GM23338 (cell line): ENCODE measurements at places on chromosomes 4 and X.

GRCh38 chr4:113760094-113760794 lies 1.3 kb downstream of the CAMK2D start:
- DNase-seq: peak; percentile 38

DNA sequence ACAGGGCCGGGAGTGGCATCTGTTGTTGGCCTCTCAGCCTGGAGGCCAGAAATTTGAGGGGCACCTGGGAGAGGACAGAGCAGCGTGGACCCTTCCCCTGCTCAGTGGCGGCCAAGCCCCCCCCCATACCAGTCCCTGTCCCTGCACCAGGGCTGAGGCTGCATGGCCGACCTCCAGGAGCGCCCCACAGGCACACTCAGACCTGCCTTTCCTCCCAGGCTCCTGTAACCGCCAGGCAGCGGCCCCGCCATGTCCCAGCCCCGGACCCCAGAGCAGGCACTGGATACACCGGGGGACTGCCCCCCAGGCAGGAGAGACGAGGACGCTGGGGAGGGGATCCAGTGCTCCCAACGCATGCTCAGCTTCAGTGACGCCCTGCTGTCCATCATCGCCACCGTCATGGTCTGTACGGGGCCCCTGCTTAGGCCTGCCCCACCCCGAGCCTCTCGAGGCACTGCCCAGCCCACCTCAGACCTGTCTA lies 15.3 kb downstream of the TMEM175 start:
- no peak for DNase-seq

DNA sequence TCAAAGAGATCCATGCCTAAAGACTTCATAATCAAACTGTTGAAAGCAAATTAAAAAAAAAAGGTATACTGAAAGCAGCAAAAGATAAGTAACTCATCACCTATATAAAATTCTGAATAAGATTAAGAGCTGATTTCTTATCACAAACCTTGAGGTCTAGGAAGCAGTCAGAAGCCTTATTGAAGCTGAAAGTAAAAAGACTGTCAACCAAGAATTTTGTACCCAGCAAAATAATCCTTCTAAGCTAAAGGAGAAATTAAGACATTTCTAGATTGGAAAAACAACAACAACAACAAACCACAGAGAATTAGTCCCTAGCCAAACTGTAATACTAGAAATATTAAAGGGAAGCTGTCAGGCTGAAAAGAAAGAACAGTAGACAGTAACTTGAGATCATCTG lies 622.9 kb downstream of the PCDH7 start:
- DNase-seq: peak; percentile 35

DNA sequence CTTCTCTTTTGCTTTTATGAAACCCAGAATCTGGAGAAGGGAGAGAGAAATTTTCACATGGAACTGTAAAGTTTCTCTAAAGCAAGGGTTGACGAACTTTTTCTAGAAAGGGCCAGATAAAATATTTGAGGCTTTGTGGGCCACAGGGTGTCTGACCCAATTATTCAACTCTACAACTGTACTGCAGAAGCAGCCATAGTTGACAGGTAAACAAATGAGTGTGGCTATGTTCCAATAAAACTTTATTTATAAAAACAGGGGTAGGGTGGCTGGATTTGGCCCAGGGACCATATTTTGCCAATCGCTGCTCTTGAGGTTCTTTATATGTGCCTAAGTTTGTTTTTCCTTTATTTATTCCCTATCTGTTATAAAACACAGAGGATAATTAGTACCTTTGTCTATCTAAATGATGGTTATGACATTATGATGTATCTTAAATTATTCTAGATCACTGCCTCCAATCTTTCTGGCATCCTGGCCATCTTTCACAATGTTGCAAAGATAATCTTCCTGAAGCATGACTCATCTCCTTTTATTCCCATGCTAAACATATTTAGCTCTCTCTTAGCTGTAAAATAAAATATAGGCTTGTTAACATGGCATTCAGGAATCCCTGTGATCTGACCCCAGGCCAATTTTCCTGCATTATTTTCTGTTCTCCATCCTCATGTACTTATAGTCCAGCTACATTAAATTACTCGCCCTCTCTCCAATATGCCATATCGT lies 106.8 kb upstream of the CBLL2 start:
- DNase-seq: no peak

DNA sequence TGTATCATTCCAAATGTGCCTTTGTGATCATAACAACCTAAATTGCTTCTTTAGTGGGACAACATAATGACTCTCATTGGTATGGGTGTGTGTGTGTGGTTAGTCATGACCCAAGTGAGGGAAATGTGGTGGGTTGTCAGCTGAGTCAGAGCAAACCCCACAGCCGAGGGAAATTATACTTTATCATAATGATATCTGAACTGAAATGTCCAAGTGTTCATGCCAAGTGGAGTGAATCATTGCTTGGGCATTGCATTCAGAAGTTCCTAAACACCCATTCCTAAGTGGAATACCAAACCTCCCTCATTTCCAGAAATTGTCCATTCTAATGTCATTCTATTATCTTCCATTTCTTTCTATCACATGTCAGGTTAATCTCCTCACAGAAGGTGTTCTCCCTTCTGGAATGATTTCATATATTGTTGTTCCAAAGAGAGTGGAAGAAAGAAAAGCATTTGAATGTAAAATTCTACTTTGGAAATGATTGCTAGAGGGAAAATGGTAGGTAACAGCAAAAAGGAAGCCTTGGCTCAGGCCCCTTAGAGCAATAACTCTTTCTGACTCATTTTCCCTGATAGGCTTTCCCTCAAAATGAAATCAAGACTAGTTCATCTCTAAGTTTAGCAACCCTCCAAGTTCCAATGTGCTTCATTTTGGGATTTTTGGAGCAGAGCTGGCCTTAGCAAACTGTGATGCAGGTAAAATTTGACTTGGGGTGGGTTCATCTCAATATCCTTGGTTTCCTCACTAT lies 230.7 kb upstream of the KCNIP4 start:
- DNase-seq: no peak

GRCh38 chr4:87211249-87211952 lies 9.0 kb downstream of the KLHL8 start:
- no peak for DNase-seq

GRCh38 chrX:37509349-37509748 lies 62.1 kb upstream of the LANCL3 start:
- peak; percentile 5 for DNase-seq

DNA sequence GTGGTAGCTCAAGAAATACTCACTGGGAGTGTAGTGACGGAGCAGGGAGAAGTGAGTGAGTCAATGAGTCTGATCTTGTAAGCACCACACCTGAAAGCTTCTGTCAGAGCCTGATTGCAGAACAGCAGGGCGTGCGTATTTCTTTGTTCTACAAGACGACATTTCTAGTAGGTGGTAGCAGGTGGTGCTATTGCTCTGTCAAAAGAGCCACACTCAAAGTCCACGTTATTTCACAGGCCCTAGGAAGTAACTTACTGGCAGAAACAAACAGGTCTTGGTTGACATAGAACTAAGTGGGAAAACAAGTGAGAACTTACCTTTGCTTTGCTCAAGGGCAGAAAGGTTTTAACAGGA lies 46.4 kb upstream of the SPRY1 start:
- peak; percentile 79 for DNase-seq

- DNase-seq: no peak
These were observed 132.2 kb downstream of the KLHL8 start for GRCh38 chr4:87088186-87088585.

GRCh38 chrX:10177601-10178000 lies 20.8 kb downstream of the CLCN4 start:
- DNase-seq: no peak
